Posterior vena cava (tissue), 2 donors: ENCODE measurements at places on chromosomes 16 and 17. TPM values are rescaled to one million over a fixed set of nuclear protein-coding genes. Genes with fewer than 3 reads are reported as not detected.
A peak's percentile ranks its signal among the peaks of the same experiment; 100 is the strongest.

DNA sequence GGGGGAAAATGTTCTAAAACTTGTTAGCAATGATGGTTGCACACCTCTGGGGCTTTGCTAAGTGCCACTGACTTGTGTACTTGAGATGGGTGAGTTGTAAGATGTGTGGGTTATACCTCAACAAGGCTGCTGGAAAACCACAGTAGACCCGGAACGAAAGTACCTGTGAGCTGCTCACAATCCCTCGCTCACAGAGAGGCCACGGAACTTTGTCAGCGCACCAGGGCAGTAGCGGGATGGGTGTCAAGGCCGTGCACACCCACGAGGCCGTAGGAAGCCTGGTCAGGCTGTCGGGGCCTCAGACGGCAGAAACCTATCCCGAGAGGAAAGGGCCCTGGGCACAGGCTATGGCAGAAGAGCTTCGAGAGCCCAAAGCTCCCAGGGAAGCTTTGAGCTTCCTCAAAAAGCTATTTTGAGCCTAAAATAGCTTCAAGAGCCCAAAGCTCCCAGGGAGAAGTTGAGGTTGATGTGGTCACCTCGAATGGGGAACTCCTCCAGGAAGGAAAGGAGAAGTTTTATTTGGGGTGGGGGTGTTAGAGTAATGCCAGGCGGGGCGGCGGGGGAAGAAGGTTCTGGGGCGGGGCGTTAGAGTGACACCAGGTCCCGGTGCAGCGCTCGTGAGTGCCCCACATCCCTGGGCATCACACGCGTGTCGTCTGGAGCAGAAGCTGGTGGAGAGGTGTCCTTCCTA, 19.0 kb downstream of the CBFA2T3 start:
- no peak for DNase-seq

GRCh38 chr17:35778641-35779196, 16.7 kb downstream of the MMP28 start:
- DNase-seq = peak; percentile 56

DNA sequence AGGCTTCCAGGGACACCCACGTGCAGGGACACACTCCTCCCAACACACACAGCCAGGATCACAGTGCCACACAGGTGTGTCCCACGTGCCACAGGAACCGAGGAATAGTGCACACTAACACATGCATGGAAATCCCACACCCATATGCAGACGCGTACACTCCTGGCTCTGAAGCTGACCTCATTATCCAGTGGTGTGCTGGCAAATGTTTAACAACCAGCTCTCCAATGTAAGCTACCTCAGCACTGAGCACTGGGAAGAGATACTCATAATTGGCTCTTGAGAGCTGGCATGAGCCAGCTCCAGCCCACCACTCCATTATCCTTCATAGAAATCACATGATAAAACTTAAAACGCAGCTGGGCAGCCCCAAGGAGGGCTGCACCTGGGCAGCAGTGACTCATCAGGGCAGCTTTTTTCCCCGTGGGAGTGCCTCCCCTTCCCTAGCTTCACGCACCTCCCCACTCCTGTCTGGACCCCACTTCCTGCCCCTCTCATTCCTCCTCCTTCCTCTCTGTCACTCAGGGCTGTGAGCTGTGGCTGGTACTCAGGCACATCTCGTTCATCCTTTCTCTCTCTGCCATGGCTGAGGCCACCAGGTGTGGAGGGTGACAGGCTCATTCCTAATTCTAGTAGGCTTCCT, 14.9 kb upstream of the TBX21 start:
- no peak for DNase-seq

Gene TAC4
- not detected for total RNA-seq

- DNase-seq = no peak
These were observed 5.8 kb upstream of the MYO1D start for GRCh38 chr17:32882734-32883133.

DNA sequence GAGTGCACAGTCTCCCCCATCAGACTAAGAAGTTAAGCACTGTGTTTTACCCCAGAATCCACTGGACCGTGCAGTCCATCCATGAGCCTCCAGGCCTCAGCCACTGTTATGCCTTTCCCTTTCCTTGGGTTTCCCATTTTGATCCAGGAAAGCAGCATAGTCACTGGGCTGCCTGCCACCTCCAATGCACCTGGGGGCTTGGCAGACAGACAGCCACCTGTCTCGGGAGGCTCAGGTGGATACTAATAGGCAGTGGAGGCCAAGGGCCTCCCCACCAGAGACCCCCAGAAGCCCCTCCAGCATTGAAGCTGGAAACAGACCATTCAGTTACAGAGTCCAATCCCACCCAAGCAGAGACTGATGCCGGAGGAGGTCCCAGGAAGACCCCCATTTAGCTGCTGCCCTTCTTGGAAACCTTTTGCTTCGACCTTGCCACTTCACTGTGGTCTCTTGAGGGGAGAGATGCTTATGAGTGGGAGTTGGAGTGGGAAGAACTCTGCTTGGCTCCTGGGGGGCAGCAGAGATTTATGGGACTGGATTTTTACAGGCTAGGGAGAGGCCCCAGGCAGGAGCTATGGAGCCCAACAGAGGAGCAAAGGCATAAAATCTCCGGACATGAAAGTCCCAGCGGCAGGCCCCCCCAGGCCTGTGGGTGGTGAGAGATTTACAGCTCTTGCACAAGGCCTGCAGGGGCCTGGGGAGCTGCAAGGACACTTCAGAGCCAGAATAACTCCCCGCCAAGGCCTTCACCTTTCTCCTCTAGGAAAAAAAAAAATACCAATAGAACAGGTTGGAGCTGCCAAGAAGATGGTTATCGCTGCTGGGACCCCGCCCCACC, 12.2 kb upstream of the SP2 start:
- DNase-seq = no peak
